Tongue (tissue), 3 donors: ENCODE measurements at places on chromosomes 6 and 20. TPM values are rescaled to one million over a fixed set of nuclear protein-coding genes. Genes with fewer than 3 reads are reported as not detected.

Gene SNX3
- 175 TPM for total RNA-seq

Gene DACT2
- total RNA-seq, result 2.4 TPM

Gene RIPPLY2
- total RNA-seq, result not detected

Gene LRFN2
- 0.72 TPM for total RNA-seq

Gene CCN6
- not detected for total RNA-seq

Gene COMMD7
- 20.9 TPM for total RNA-seq

Gene PARD6B
- total RNA-seq, result 3.2 TPM

Gene BEND3
- 3.8 TPM for total RNA-seq

Gene KIFC1
- total RNA-seq, result 12.2 TPM

Gene GLP1R
- 0.72 TPM for total RNA-seq

Gene HCK
- total RNA-seq, result 3.7 TPM

Gene COL21A1
- total RNA-seq, result 95.0 TPM

Gene CCDC28A
- 17.7 TPM for total RNA-seq

Gene GSTA3
- not detected for total RNA-seq

Gene SIRPB1
- 0.82 TPM for total RNA-seq

Gene HLA-DOB
- 1.4 TPM for total RNA-seq

Gene NOL7
- 58.5 TPM for total RNA-seq

Gene STX11
- total RNA-seq, result 2.8 TPM

Gene SEMG1
- total RNA-seq, result not detected

Gene SLA2
- total RNA-seq, result 0.21 TPM

Gene BPIFB4
- 0.62 TPM for total RNA-seq

Gene CLPSL1
- total RNA-seq, result not detected

Gene LZTS3
- total RNA-seq, result 5.9 TPM

Gene BIRC7
- total RNA-seq, result 0.31 TPM

Gene SIRPD
- total RNA-seq, result not detected

Gene PROKR2
- total RNA-seq, result not detected

Gene PBOV1
- not detected for total RNA-seq

Gene EDN1
- 6.7 TPM for total RNA-seq

Gene HDGFL1
- total RNA-seq, result not detected

Gene BTN3A1
- 23.4 TPM for total RNA-seq

Gene MCM9
- 20.7 TPM for total RNA-seq

Gene COL9A1
- total RNA-seq, result 4.2 TPM

Gene NOX3
- total RNA-seq, result not detected

Gene NKX2-4
- not detected for total RNA-seq

Gene CCN5
- total RNA-seq, result 0.62 TPM

Gene ADGB
- 0.10 TPM for total RNA-seq

Gene HACE1
- 28.8 TPM for total RNA-seq

Gene TSBP1
- not detected for total RNA-seq

Gene ZNF335
- 14.4 TPM for total RNA-seq

Gene PHF1
- total RNA-seq, result 19.5 TPM

Gene TFAP2C
- total RNA-seq, result 9.2 TPM

Gene SOX18
- total RNA-seq, result 17.6 TPM

Gene GPR6
- total RNA-seq, result 0.41 TPM

Gene C4B
- 38.0 TPM for total RNA-seq

Gene TAGAP
- total RNA-seq, result 3.6 TPM

Gene HMGCLL1
- total RNA-seq, result 7.4 TPM

Gene COX4I2
- 6.3 TPM for total RNA-seq

Gene MCHR2
- total RNA-seq, result not detected

Gene HLA-DPA1
- 15.6 TPM for total RNA-seq

Gene APOM
- not detected for total RNA-seq

Gene TOX2
- 0.51 TPM for total RNA-seq

Gene C20orf204
- total RNA-seq, result 0.82 TPM

Gene STMND1
- total RNA-seq, result not detected

Gene HSPA12B
- 26.7 TPM for total RNA-seq

Gene RAET1L
- 3.3 TPM for total RNA-seq

Gene INSM1
- not detected for total RNA-seq

Gene NEU1
- total RNA-seq, result 25.6 TPM

Gene CASS4
- 2.8 TPM for total RNA-seq

Gene KIZ
- total RNA-seq, result 19.0 TPM
